Pulmonary artery endothelial cell (primary cell): ENCODE measurements at places on chromosomes 2 and 18. TPM values are rescaled to one million over a fixed set of nuclear protein-coding genes. Genes with fewer than 3 reads are reported as not detected.

The DRC1 gene
- 0.13 and 0.18 TPM in 2 replicates for total RNA-seq

DNA sequence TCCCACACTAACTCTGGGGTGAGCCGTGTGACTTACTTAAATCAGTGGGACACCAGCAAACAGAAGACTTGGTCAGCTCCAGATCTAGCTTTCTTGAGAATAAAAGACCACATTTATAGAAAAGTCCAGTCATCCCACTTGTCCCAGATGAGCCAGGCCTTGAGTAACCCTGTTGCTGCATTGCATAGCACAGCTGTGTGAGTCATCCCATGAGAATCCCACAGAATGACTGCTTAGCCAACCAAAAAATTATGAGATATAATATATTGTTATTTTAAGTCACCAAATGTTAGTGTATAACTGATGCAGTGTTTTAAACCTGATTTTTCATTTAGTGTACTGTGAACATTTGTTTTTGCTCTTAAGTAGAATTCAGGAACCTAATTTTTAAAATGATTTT lies 94.2 kb upstream of the FSHR start:
- peak; percentile 29 for DNase-seq

- DNase-seq = no peak
Observed at GRCh38 chr18:36387310-36387709, 89.8 kb downstream of the FHOD3 start.

DNA sequence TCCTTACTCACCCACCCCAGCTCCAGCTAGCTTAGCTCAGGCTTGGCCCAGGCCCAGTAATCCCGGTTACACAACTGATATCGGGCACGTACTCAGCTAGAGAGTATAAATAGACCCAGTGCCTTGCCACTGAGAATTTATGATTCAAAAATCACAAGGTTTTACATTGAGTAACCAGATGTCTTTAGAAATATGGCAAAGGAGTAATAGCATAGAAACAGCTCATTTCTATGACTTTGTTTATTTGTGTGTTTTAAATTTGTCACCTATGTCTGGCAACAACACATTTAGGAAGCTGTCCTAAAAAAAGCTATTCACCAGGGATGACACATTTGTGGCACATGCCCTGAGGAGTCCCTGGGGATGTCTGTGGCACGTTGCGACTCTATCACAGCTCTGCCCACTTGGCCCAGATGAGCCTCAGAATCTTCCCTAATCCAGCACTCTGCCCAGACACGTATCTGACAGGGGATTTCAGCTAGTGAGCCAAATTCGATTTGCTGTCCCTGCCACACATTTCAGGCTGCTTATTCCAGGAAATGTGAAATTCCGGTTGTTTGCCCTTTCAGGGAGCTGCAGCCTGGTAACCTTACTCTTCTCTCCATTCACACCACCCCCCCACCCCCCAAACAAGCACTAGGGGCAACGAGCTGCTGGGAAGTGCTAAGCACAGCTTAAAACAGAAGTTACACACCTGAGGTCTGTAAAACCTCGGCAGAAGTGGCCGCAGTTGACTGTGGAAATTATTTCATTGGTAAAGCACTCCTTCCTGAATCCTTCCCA lies 85.4 kb upstream of the ZCCHC2 start:
- DNase-seq = no peak

GRCh38 chr2:73850009-73850408 lies 21.2 kb downstream of the STAMBP start:
- no peak for DNase-seq
